Esophagus squamous epithelium (tissue), 5 donors: ENCODE measurements at places on chromosomes 1 and 21.

DNA sequence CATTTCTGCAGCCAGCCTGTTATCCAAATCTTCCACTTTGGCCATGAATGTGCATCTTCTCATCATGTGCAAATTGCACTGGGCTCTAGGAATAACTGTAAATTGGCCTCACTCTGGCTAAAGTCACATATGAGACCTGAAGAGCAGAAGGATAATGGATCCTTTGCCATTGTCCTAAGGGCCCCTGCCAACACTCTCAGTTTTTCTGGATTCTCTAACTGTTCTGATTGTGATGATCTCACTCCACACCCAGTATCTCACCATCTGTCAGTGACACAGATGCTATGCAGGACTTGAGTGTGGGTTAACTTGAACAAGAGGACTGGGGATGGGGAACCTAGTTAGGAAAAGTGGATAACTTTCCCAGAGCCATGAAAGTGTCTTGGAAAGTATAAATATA is 8.5 kb upstream of the FYB2 start:
- DNase-seq, result no peak

DNA sequence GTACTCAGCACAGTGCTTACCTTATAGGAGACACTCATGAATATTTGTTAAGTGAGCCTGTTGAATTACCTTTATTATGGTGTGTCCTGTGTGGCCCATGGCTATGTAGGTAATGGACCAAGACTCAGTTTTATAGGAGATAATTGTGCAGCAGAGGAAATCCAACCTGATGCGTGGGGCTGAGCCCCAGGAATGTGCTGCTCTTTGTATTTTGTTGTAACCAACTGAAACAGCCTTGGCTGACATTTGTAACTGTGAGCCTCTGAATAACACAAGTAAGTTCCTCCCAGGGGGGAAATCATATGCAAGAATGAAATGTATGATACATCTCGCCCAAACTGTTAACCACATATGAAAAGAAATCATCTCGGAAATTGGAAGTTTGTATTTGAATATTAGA is 364.2 kb upstream of the ZP4 start:
- no peak for DNase-seq

DNA sequence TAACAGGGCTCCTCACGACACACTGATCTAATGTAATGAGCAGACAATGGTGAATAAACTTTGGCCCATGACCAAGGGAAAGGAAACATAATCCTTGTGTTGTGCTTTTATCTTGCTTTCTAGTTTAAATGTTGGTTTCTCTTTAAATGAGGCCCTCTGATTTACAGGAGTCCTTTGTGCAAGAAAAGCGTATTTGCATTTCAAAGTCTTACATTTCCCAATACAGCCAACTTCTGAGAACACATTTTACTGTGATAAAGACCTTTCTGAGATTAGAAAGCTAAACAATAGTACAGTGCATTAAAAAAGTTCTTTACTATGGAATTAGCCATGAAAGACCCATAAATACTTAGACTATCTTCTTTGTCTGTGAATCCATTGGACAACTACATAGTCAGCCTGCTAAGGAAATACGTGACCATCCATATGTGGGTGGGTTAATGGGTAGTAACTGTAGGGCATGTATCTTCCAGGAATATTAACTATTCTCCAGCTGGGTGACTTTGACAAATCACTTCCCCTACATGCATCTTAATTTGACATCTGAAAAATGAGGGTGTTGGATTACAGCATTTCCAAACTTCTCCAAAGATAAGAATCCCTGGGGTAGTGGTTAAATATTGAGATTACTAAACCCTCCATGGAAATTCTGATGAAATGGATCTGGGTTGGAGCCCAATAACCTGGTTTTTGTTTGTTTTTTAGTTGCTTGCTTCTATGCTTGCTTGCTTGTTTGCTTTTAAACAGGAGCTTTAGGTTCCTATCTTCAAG is 50.3 kb upstream of the USP1 start:
- DNase-seq, result no peak

DNA sequence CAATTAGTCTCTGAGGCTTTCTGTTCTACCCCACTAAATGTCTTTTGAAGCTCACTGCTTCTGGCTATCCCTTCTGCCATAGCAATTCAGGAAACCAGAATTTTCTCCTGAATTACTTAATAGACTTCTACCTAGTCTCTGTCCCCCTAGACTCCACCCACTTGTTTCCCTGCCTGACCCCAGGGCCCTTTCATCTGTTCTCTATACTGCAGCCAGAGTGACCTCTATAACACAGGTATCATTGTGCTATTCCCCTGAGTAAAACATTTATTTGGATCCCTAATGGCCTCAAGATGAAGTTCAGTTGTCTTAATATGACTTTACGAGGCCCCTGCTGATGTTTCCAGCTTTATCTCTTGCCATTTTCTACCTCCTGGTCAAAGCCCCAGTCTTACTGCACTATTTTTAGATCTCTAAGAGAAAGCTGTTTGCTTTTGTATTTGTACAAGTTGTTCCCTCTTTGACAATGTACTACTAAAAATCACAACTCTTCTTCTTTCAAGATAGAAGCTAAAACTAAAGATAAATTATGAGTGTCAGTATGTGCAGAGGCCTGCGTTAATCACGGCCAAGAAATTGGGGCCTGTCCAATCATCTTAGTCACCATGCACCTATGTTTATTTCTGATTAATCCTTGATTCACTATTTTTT is 54.5 kb downstream of the ATP1B1 start:
- DNase-seq, result no peak

DNA sequence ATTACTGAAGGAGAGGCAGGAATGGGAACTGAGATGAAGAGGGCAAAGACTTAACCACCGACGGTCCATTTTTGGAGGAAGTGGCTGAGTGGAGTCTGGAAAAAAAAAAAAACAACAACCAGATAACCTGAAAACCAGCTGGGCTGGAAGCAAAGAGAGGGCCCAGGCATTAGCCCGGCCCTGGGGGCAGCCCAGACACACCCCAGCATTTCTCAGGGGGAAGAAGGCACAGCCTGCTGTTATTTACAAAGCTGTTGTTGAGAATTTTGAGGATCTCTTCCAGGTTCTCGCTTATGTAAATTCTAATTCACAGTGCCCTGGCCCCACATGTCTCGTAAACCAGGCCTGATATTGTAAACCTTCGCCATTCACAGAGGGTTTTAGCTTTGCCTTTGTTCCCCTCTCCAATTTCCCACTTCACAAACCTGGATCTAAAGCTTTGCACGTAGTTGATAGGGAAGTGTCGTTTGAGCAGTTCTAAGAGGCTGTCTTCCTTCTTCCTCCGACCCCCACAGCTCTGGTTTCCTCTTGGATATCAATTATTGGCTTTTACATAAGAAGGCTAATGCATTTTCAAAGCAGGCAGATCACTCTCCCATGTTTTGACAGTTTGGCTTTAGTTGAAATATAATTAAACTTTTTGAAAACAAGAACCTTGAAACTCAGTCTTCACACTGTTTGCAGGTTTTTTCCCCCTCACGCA is 161.8 kb upstream of the IRF2BP2 start:
- DNase-seq, result no peak

DNA sequence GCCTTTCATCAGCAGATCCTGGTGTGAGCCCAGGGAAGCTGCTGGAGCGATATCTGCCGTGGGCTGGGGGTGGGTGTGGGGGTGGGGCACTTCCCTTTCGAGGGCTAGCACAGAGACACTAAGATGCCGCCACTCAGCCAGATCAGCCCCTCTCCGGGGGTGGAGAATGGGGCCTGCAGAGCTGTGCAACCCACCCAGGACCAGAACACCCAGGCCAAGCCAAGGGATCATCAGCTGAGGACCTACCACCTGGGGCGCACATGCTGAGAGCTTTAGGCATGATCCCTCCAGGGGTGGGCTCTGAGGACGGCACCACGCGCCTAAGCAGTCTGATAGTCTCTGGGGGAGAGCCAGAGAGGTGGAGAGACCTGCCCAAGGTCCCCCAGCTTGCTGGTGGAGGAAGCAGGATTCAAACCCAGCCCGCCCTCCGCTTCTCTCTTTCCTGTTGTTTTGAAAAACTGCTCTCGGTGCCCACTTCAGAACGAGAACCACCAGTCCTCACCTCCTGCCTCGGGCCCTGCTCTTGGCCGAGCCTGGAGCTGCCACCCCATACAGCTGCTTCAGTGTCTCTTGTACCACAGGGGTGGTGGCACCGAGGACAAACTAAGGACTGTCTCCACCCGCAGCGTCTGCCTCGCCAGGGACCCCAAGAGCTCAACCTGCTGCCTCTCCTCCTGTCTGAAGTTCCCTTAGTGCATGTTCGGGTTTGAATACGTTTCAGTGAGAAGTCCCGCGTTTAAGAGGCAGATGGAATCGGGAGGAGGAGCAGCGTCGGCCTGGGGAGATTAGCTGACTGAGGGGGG is 39.7 kb upstream of the RUNX3 start:
- no peak for DNase-seq

DNA sequence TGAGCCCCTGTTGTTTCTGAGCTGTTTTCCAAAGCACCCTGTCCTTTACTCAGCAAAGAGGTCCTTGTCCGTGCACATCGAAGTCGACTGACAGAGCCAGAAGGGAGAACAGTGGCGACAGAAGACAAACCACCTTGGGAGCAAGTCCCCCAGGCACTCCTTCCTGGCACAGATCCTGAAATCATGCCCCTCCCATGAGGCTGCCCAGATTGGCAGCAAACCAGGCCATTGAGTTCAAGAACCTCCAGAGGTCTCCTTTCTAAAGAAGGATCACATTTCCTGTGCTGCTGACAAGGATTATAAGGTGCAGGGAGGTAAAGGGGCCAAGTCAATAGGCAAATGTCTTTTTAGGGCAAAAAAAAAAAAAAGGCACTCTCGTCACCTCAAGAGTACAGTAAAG is 84.7 kb upstream of the HIVEP3 start:
- DNase-seq, result no peak

DNA sequence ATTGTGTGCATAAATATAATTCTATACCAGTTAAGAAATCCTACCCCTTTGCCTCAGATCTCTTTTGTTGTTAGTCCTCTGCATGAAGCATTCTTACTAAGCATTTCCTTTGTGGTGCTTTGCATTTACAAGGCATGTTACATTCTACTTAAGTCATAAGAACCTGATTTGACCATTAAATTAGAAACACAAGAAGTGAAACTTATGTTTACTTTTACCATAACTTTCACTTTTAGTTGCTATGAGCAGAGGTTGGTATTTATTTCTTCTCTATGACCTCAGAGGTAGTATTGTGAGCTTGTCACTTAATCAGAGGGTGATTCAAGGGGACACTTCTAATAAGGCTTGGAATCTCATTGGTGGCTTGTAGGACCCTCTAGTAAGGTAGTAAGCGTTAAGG is 9.0 kb downstream of the FAM20B start:
- DNase-seq, result no peak

- no peak for DNase-seq
Measured at GRCh38 chr1:100616121-100616621, 78.2 kb downstream of the GPR88 start.

DNA sequence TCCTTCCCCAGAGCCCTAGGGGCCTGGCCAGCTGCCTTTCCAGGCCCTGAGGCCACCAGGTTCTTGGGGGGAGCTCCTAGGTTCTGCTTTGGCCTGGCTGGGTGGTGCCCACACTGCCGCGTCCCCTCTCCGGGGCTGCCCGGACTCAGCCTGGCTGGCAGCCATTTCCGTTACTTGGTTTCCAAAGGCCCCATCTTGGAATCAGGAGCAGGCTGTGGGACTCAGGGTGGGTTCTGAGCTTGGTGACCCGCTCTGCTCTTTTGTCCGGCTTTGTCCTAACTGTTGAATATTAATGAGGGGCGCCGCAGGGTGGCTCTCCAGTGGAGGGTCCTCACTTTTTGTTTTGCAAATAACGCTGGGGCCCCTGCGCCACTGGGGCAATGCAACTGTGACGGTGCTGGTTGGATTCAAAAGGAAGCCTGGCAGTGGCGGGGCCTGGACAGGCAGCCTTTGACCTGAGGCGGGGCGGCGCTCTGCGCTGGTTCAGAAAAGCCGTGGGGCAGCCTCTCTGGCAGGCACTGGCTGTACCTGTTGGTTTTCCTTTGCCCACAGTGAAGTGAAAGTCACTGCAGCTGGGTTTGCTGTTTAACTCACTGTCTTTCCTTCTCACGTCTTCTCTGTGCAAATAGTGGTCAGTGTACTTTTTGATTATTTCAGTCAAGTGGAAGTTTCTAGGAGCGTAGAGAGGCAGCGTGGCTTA is 20.2 kb downstream of the SKI start:
- DNase-seq, result no peak

DNA sequence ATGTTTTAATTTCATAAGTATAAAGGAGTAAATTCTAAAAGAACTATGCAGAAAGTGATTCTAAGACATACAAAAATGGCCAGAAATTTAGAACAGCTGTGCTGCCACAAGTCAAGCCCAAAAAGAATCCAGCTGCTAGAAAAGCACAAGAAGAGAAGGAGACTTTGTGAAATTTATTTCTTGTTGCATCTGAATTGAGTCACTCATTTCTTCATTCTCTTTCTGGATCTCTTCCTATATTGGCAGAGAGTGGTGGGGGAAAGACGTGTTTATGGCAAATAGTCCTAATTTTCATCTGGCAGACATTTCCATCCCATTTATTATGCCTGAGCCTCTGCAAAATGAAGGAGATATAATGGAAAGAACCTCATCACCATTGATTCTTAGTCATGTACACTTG is 139.6 kb upstream of the CTTNBP2NL start:
- DNase-seq, result no peak

DNA sequence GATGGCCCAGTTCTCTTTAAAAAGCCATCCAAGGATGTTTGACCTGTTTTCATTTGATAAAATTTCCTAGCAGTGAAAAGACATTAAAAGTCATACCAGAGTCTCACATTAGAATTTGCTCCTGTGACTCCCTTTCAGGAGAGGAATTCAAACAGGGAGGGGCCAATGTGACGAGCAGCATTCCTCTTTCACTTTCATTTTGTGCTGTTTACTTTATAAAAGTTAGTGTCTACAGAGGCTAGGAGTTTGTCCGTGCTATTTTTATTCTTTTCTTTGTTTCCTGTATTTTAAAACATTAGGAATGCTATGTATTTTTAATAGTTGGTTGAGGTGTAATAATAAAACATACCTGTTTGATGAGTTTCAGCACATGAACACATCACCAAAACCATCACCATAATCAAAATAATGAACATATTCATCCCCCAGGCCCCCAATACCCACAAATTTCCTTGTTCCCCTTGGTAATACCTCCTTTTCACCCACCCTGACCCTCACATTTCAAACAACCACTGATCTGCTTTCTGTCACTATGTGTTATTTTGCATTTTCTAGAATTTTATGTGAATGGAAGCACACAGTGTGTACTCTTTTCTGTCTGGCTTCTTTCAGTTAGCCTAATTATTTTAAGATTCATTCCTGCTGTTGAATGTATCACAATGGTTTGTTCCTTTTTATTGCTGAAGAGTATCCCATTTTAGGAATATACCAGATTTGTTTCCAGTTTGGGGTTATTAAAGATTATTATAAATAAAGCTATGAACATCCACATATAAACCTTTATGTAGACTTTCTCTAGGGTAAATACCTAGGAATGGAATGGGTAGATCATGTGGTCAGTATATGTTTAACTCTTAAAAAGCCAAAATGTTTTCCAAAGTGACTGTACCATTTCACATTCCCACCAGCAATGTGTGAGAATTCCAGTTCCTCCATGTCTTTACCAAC is 129.5 kb downstream of the TENT5C start:
- DNase-seq, result no peak

GRCh38 chr1:197485790-197486189 is 217.7 kb downstream of the CRB1 start:
- no peak for DNase-seq

- DNase-seq, result no peak
Measured at GRCh38 chr1:87791931-87792740, 463.5 kb downstream of the LMO4 start.
